ENCODE measurements at places on chromosomes 5 and 9.

DNA sequence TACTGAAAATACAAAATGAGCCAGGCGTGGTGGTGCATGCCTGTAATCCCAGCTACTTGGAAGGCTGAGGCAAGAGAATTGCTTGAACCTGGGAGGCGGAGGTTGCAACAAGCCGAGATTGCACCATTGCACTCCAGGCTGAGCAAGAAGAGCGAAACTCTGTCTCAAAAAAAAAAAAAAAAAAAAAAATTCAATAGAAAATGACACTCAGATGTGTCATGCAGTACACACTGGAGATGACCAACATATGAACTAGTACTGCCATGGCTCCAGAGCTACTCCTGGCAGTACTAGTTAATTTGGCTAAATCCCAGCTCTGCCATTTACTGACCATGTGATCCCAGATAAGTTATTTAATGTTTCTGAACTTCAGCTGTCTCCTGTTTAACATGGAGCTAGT is 7.3 kb downstream of the ATOX1 start:
- no peak for DNase-seq

DNA sequence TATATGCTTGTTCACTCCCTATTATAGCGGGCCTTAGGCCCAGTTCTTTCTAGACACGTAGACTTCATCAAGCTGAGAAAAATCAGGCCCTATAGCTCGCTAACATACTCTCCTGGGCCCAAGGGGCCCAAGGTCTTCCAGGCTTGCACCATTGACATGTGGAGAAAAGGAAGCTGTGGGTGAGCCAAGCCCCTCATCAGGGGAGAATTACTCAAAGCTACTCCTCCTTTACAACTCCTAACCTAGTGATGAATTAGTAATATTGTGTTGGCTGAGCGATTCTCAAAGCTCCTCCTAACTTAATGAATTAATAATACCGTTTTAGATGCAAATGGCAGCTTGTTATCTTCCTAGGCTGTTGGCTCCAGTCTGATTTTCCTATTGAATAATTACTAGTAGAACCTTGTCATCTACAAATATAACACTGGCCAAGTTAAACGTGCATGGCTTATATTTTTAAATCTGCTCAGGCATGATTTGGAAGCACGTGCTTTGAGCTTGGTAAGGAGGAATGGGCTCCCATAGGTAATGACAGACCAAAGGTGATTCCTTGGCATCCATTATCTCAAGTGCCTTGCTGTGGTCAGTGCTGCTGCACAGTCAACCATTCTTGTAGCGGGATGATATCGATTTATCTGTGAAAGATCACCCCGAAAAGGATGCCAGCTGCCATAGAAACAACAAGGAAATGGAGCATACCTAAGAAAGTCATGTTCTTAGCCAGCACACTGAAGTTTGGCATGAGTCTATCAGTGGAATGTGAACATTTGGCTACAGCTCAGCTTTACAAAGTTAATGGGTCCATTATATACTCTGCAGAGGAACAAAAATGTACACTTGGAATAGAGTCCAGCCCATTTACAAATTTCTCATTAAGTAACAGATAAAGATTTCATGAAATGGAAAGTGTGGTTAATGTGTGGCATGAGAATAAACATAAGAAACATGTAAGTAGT is 23.8 kb downstream of the LVRN start:
- DNase-seq = no peak

DNA sequence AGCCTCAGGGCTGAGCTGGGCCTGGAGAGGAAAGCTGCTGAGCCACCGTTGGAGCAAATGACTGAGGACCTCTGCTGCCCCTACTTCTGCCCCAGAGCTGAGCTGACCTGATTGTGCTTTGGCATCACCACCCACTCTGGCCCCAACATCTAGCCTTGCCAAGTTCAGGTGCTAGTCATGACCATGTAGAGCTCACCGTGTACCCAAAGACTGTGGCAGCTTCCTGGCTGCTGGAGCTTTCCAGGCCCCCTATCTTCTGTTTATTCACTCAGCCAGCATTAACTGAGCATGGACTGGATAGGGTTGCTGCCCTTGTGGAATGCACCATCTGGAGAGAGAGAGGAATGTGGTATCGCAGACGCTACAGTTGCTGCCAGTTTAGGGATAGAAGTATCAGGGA is 49.1 kb downstream of the JADE2 start:
- no peak for DNase-seq

GRCh38 chr9:15529566-15530324 is 19.0 kb upstream of the PSIP1 start:
- no peak for DNase-seq

- DNase-seq = no peak
Measured at GRCh38 chr5:73899055-73899454, 273.1 kb downstream of the ARHGEF28 start.

DNA sequence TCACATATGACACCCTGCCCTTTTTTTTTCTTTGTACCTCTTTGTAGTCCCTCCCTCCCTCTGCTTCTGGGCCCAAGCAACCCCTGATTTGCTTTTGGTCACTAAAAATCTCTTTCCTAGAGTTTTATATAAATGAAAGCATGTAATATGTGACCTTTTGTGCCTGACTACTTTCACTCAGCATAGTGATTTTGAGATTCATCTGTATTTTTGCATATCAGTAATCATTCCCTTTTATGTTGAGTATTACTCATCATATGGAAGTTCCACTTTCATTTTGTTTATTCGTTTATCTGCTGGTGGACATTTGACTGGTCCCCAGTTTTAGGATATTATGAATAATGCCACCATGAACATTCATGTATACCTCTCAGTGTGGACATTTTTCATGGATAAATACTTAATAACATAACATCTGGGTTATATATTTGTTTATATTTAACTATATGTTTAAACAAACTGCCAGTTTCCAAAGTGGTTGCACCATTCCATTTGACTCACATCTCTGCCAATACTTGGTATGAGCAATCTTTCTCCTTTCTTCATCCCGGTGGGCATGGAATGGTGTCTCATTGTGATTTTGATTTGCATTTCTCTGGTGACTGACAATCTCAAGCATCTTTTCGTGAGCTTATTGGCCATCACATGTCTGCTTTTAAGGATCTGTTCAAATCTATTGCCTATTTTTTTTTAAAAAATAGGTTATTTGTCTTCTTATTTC is 115.7 kb upstream of the S1PR3 start:
- DNase-seq = no peak

DNA sequence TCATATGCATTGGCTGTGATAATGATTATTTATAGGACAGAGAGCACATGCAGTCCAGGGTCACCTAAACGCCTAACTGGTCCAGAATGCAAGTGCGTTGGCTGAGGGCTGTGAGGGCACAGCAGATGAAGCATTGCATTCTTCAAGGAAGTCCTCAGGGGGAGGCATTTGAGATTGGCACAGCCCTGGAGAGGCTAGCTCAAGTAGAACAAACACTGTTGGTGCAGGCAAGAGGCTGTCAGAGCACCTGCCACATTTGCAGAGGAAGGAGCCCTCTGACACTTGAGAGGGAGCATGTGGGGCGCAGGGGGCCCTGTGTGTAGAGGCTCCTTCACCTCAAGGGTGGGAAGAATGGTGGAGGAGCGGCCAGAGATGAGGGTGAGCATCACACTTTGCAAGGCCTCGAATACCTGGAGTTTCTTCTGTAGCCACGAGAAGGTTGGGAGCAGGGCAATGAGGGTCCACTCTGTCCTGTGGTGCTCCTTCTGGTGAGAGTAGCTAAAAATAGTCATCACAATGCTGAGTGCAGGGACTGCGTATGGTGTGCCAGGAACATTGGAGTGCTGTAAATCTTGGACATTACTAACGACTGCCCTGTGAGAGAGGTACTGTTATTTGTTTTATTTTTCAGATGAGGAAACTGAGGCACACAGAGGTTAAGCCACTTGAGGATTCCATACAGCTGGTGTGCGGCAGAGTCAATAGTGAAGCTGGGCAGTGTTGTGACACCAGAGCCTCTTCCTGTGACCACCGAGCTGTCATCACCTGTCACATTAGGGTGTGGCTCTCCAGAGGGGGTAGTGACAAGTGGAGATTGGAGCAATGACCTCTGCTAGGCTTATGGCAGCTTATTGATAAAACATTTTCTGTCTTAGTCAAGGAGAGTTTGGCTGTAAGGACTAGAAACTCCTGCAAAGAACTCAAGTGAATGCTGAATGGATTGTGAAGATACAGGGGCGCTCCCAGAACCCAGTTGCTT is 100.2 kb downstream of the PIP5K1B start:
- DNase-seq = no peak

GRCh38 chr5:96050273-96050880 is 88.7 kb upstream of the ELL2 start:
- DNase-seq = no peak

- no peak for DNase-seq
Measured at GRCh38 chr5:68994645-68995044, 99.2 kb upstream of the SLC30A5 start.

All from activated CD4-positive, alpha-beta T cell treated with anti-CD3 and anti-CD28 coated beads, Interleukin-2, amount 50 U/mL, for 24 hours (primary cell).